H9 (cell line): ENCODE measurements at places on chromosomes 7 and 10.
A peak's percentile ranks its signal among the peaks of the same experiment; 100 is the strongest.

GRCh38 chr7:96968981-96969380, 36.4 kb upstream of the DLX6 start:
- no peak for DNase-seq

GRCh38 chr7:105664816-105665525, 83.7 kb upstream of the EFCAB10 start:
- peak; percentile 76 for DNase-seq

- DNase-seq, result no peak
These were observed 58.4 kb downstream of the FOXP2 start for GRCh38 chr7:114472896-114473512.

GRCh38 chr10:63666836-63667383, 145.7 kb downstream of the REEP3 start:
- DNase-seq, result no peak

- peak; percentile 79 for DNase-seq
These were observed 118.2 kb downstream of the JAZF1 start for GRCh38 chr7:28062197-28062991.

DNA sequence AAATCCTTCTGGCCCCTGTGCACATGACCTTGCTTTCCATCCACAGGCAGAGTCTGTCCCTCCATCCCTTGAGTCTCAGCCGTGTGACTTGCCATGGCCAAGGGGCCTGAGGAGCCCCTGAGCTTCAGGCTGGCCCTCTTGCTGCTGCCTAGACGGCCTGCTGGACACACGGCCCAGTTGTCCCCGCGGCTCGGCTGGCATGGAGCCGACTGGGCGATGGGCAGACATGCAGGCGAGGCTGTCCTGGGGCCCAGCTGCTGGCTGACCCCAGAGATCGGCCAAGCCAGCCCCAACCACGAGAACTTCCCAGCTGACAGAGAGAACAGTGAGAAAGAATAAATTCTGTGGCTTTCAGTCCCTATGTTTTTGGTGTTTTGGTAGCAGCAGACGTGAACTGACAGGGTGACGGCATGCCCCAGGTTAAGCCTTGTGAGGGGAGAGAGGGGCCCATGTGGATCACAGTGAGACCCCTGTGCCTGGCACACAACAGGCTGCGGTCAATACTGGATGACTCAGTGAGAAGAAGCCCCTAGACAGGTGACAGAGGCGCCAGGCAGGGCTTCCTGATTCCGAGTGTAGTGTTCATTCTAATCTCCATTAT, 11.7 kb downstream of the PRKAG2 start:
- DNase-seq, result no peak

- no peak for DNase-seq
These were observed 190.8 kb downstream of the GLRX3 start for GRCh38 chr10:130326954-130327353.

GRCh38 chr10:115214829-115215228, 121.7 kb downstream of the ATRNL1 start:
- no peak for DNase-seq

DNA sequence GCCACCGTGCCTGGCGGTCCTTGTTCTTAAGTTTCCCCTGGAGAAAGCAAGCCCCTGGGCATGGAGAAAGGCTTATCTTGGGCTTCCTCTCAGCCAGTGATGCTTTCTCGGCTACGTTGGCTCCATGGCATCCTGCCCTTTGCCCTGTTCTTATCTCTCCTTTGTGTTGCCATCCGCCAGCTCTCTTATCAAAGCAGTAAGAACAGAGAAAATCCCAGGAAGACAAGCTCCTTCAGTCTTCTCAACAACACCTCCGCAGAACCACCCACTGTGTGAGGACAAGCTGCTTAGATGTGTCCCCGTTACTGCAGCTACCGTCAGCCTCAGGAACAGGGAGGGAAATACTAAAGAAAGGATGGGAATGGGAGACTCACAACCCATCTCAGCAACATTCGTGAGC, 3.3 kb downstream of the PLEKHS1 start:
- DNase-seq, result no peak

DNA sequence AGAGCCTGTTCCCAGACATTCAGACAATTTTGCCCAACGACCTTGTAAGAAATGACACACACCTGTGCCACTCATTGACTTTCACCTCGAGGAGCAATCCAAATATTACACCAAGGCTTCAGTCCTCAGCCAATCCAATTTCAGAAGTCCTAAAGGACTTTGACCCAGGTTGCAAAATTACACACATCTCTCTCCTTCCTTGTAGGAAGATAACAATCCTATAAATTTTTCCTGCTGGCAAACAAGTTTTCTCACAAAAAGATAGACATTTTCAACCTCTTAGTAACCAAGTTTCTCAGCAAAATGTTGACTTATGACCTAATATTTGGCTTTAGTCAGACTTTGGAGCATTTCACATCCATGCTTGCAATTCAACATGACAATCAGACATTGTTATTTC, 745.0 kb downstream of the GRID1 start:
- DNase-seq, result no peak

DNA sequence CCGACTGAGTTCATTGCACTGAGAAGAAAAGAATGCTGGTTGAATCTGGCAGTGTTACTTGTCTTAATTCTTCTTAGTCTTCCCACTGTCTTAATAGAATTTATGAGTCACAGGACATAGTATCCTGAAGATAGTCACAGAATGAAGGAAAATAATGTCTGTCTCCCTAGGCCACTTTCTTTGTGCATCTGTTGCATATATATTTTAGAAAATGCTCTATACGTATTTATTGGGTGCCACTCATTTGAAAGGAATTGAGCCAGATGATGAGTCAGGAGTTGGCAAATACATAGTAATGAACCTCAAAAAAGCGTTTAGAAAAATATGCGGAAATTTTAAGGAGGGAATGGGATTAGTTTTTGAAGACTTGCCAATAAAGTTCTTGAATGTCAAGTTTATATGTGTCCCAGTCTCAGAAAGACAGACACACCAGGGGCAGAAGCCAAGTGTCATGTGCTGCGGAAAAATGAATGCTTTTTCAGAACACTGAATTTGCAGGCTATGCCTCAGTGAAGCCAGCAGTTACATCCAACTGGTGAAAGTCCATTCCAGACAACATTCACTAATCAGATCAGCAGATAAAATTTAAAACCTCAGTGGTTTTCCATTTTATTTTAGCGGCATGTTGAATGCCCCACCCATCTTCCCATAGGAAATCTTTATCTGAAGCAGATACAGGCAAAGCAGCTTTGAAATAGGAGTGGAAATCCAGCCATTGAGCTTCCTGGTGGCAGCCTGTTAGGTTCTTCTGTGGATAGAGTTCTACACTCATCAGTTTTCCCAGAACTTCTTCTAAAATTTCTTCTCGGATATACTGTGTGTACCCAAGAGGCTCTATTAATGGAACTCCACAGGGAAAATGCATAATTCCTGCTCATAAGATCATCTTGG, 308.4 kb downstream of the BICC1 start:
- DNase-seq, result no peak

DNA sequence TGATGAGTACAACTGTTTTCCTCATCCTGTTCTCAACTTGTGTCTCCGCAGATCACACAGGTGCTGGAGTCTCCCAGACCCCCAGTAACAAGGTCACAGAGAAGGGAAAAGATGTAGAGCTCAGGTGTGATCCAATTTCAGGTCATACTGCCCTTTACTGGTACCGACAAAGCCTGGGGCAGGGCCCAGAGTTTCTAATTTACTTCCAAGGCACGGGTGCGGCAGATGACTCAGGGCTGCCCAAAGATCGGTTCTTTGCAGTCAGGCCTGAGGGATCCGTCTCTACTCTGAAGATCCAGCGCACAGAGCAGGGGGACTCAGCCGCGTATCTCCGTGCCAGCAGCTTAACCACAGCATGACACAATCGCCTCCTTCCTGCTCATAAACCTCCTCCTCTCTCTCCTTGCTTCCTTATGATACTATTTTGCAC, 126.7 kb upstream of the PRSS58 start:
- no peak for DNase-seq

DNA sequence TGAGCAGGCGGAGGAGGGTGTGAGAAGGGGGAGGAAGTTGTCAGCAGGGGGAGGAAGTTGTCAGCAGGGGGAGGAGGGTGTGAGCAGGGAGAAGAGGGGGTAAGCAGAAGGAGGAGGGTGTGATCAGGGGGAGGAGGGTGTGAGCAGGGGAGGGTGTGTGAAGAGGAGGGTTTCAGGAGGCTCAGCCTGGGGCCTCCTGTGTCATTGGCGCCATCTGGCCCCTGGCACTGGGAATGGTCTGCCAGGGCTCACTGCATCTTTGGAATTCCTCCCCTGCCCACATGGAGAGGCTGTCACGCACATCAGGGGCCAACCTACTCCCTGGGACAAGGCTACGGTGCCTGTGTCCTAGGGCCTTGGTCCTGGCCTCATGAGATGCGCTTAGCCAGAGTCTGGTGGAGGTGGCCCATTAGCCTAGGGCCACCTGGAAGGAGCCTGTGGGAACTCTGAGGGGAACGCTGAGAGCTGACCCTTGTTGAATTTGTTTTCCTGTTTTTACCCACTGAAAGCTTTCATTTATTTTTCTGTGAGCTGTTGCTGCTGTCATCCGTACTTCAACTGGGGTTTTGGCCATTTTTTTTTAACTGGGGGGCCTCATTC, 18.0 kb downstream of the CAMK2B start:
- peak; percentile 65 for DNase-seq

GRCh38 chr10:119289227-119289920, 82.0 kb downstream of the GRK5 start:
- DNase-seq, result no peak

- DNase-seq, result peak; percentile 35
These were observed 5.8 kb downstream of the UNC5B start for GRCh38 chr10:71218046-71218650.

DNA sequence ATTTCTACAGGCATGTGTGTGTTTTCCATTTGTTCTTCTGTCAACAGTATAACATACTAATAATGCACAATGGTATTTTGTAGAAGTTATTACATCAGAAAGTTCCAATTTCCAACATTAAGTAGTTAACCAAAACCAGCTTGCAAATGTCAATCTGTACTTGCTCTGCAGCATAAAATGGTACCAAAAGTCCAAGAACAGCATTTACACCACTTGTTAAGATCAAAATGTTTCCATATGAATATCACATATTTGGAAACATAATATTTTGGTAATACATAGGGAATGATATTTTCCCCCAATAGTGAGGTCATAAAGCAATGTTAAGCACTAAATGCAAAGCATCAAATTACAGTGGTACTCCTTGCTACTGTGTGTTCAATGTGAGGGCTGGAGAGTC, 162.1 kb downstream of the ZNF438 start:
- DNase-seq, result no peak

- no peak for DNase-seq
These were observed 7.0 kb upstream of the PVRIG start for GRCh38 chr7:100212631-100213286.

DNA sequence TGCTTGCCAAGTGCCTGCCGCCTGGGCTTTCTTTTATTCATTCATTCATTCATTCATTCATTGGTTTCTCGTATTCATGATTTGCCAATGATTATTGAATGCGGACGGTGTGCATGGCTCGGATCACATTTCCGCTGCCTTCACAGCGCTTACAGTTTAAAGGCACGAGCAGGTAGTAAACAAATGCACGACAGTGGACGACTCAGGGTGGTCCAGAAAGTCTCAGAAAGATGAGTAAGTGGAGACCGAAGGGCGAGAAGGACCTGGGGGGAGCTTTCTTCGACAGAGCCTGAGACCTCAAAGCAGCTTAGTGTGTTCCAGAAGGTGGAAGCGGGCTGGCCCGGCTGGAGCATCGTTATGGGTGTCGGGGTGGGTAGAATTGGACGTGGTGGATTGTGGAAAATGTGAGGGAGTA, 506 bp downstream of the MCM10 start:
- DNase-seq, result no peak

GRCh38 chr10:53489335-53490182, 717.0 kb upstream of the MBL2 start:
- no peak for DNase-seq

GRCh38 chr7:92798517-92799249, 37.7 kb downstream of the CDK6 start:
- DNase-seq, result no peak

- no peak for DNase-seq
These were observed 120.3 kb downstream of the PTEN start for GRCh38 chr10:87983716-87984115.

DNA sequence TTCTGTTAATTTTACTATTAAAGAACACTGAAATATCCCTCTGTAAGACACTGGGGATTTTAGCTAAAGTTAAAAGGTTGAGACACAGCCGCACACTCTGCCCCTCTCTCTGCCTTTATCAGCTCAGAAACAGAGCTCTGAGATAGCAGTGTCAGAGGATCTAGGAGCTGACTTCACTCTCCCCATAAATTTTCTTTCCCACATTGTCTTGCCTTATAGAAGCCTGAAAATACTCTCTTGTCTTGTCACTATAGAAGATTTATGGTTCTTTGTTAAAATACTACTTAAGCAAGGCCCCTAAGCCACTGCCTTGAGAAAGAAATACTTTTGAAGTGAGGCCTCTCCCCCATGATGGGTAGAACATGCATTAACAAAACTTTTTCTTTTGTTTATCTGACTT, 105.7 kb upstream of the C10orf90 start:
- DNase-seq, result no peak

- DNase-seq, result no peak
These were observed 284.8 kb downstream of the PLXNA4 start for GRCh38 chr7:132291481-132291880.

GRCh38 chr10:3472287-3473051, 299.9 kb upstream of the PITRM1 start:
- no peak for DNase-seq

GRCh38 chr10:121405096-121405495, 193.1 kb downstream of the FGFR2 start:
- no peak for DNase-seq

DNA sequence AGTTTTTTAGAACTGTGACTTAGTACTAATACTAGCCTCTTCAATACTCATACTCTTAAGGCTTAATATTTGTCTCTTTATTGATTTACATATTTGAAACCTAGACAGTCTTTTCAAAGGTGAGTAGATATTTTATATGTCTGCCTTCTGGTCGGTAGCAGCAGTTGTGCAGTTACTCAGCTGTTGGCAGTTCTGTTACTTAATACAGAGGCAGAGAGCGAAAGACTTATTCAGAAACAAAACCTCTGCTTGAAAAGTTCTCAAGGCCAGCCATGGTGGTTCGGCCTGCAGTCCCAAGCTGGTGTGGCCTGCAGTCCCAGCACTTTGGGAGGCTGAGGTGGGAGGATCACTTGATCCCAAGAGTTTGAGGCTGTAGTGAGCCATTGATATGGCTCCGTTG, 84.2 kb downstream of the AUTS2 start:
- no peak for DNase-seq

GRCh38 chr10:101065481-101066145, 3.8 kb downstream of the KAZALD1 start:
- no peak for DNase-seq

GRCh38 chr10:128066870-128067382, 59.3 kb downstream of the MKI67 start:
- DNase-seq, result no peak
